ENCODE measurements at places on chromosomes 2 and 18. TPM values are rescaled to one million over a fixed set of nuclear protein-coding genes. Genes with fewer than 3 reads are reported as not detected.

Gene SLC4A3
- total RNA-seq: 5.0 TPM

DNA sequence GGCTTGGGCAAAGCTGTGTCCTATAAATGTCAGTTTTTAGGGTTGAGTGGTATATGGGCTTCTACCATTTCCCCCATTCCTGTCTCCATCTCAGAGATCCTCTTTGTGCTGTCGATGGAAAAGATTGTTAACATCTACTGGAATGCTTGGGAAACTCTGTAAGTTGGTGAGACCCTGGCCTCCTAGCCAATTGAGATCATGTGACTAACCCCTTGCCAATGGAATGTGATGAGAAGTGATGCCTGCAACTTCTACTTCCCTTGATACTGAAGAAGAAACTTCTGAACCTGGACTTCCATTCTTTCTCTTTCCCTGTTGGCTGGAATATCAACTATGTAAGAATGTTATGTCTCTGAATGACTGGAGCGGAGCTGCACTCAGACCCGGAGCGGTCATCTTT lies 14.5 kb downstream of the SLC39A10 start:
- DNase-seq: no peak

DNA sequence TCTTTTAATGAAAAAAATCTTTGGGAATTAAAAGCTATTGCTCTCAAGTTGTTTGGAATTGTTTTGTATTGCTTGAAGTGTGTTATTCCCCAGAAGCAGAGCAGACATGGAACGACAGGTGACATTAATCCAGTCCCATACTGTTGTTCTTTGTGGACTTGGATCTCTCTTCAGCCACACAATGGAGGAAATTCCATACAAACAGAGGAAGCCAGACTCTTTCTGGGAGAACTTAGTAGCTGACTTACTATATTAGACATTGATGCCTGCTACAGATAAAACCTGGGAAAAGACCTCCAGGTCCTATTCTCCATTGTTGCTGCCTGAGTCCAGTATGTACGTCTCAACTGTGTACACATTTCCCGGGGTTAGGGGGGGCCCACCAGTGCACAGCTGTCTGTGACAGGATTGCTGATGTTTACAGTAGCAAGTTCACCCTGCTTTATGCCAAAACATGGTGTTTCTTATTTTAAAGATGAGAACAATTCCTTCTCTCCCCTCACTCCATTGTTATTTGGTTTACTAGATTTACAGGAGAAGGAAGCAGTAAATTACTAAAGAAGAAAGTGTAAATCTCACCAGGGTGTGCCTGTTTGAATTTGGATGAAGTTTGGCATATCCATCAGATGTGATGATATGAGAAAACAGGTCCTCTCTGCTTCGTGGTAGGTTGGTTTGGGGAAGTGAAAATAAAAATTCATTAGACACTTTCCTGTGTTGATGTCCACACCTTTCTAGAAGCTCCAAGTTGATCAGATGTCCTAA lies 142.4 kb upstream of the RBBP8 start:
- no peak for DNase-seq

DNA sequence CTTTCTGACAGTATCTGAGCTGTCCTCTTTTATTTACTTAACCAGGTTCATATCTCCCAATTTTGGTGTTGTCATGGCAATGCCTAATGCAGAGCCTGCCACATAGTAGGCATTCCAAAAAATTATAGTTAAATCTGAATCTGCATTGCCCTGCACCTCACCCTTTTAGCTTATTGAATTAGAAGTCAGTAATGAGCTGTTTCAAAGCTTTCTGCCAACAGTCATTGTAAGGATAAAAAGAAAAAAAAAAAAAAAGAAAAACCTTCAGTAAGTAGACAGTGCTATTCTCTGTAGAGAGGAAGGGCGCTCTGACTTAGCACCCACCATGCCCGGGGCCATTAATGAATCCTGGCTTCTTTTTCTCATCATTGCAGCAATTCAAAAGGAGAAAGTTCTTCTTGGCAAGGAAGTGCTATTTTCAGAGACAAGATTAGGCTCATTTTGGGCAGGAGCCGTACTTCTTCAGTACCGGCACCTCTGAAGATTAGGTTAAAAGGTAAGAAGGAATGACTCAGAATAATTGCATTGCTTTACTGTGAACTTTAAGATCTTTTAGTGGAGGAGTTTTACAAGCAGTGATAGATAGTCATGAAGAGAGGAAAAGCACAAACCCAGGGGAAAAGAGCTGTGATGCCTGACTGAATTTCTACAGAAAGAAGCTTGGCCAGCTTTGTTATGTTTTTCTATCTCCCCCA lies 2041.2 kb upstream of the PIK3C3 start:
- no peak for DNase-seq

GRCh38 chr2:177894546-177894945 lies 178.0 kb downstream of the PDE11A start:
- DNase-seq: no peak

Gene MTCL1
- 87.9 TPM for total RNA-seq

Measured in sigmoid colon (tissue), 7 donors.